ENCODE measurements at places on chromosomes 7 and 10.

- DNase-seq = no peak
Observed at GRCh38 chr7:156975620-156976019, 26.1 kb downstream of the NOM1 start.

DNA sequence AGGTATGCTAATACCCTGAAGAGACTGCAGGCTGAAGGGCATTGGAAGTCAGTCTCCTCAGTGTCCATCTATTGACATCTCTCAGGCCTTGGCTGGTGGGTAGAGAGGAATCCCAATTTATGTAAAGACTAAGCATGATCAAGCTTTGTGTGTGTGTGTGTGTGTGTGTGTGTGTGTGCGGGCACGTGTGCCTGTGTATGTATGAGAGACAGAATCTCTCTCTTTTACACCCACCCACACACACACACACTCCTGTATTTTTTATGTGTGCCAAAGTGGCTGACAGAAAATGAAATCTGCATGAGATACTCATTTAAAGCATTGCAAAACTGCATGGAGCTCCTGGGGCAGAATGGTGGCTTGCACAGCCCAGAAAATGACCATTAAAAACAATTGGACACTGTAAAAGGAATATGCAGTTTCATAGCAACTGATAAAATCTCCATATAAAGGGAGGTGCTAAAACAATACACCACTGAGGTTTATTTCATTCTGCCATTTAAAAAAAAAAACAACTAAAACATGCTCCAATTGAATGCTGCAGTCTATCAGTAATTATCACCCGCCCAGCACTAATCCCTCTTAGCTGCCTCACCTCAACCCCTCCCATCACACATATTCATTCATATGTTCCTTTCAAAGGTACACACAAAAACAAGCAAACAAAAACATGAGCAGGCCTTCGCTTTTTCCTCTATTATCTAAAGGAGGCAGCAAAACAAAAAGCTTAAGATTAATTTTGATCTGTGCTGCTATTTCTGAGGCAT is 385.0 kb downstream of the KCNMA1 start:
- DNase-seq = no peak

DNA sequence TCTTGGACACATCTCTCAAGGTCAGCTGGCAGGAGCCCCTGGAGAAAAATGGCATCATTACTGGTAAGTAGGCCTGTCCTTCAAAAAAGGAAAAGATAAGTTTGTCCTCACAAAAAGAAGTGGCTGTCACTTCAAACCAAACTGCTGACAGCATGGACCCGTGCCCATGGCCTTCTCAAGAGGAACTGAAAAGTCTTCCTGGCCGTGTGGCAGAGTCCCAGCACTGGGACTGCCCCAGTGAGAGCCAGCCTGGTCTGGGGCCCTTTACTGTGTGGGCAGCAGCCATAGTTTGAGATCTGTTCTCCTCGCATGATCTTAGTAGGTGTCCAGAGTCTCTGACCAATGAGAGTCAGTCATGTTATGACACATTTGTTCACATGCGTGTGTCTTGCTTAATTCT is 614.2 kb upstream of the FOXK1 start:
- no peak for DNase-seq

DNA sequence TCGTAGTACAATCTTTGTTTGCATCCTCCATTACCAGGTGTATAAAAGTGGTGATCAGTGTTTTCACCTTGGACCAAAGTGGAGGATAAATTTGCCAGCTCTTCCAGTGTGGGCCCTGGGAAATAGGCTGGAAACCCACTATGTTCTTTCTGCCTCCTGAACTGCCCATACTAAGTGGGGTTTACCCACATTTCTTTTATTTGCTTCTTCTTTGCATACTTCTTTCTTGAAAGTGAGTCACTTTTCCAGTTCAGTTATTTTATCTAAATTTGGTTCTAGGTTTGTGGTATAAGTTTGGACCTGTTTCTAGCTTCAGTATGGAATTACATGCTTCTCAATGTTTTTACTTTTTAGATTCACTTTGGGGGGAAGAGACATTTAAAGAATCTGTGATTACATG is 126.2 kb upstream of the ACBD5 start:
- DNase-seq = no peak

DNA sequence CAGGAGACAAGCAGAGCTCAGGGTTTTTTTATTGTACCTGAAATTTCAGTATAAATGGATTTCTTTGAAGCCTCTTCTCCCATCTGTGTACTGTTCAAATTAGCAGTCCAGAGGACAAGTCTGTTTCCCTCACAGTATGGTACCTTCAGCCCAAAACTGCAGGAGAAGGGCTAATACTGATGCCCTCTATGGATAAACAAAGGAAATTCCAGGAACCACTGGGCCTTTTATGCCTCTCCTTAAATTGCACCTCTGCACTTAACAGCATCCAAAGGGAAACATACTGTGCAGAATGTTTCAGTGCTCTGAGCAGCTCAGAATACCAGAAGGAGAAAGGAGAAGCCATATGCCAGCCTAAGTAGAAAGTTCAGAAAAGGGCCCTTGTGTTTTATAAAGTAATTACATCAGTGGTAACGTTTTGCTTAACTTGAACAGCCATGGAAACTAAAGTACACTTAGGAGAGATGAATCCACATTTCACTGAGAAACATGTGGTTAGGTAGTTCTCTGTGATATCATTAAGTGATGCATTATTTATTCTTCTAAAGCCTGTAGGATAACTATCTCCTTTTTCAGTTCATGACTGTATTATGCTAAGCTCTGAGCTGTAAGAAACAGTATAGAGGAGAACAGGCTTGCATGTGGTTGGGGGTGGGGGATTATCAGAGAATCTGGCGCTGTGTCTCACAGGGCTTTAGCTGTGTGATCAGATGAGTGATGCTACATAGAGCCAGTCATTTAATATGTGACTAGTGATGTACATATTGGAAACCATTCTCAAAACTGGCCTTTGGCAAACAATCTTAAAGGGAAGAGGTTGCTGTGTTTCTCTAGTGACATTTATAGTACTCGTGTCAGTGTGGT is 111.3 kb downstream of the POU6F2 start:
- DNase-seq = no peak

- DNase-seq = no peak
Observed at GRCh38 chr7:14332155-14332554, 342.7 kb upstream of the ETV1 start.
